ENCODE measurements at places on chromosomes 7 and 10.

DNA sequence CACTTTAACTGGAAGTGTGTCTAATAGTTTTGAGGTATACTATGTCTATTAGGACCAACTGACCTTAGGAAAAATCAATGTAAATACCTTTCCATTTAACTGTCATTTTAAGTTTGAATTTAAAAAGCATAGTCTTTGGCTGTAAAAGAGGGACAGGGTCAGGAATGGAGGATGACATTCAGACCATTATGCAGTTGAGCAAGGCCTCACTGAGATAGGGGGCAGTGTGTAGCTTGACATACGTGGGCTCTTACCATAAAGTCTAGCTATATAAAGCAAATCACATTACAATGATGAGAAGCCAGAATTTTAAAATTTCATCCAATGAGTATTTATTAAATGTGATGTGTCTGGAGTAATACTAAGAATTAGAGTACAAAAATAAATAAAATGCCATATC, 17.9 kb downstream of the PALS2 start:
- DNase-seq, result no peak

DNA sequence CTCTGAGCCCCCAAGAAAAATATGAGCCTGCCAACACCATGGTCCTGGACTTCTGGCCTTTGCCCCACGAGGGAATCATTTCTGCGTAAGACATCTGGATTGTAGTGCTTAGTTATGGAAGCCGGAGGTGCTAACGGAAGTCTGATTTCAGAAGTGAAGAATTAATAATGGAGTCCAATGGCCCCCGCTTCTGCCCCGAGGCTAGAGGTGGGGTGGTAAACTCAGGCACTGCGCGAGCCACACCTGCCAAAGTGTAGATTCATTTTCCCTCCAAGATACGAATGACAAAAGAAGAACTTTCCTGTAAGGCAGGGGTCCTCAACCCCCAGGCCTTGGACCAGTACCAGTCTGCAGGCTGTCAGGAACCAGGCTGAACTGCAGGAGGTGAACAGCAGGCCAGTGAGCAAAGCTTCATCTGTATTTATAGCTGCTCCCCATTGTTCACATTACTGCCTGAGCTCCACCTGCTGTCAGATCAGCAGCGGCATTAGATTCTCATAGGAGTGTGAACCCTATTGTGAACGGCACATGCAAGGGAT, 22.3 kb downstream of the CNPY1 start:
- DNase-seq, result no peak

- no peak for DNase-seq
Measured at GRCh38 chr7:98372993-98373392, 27.9 kb downstream of the BAIAP2L1 start.

DNA sequence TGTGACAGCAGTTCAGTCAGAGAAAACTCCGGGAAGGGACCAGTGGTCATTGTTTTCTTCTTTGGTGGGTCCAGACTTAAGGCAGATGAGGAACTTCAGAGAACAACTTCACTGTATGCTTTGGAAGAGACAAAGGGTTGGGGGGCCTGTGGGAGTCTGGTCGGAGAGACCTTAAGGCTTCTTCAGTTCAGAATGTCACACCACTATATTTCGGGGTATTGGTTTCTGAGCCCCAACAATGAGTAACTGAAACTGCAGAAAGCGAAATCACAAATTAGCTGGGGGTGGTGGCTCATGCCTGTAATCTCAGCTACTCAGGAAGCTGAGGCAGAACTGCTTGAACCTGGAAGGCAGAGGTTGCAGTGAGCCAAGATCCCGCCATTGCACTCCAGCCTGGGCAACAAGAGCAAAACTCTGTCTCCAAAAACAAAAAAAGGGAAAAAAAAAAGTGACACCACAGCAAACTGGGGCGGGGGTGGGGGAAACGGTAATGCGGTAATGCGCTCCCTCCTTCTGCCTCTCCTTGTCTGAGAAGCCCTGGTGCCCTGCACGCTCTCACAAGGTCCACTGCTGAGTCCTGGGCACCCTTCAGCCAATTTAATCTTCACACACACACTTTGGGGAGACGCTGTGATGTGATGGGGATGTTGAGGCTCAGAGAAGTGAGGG, 2.2 kb upstream of the ADIRF start:
- DNase-seq, result no peak

GRCh38 chr10:124224331-124225028, 131.1 kb upstream of the CHST15 start:
- no peak for DNase-seq

- no peak for DNase-seq
Measured at GRCh38 chr10:88899886-88900285, 19.8 kb downstream of the STAMBPL1 start.

DNA sequence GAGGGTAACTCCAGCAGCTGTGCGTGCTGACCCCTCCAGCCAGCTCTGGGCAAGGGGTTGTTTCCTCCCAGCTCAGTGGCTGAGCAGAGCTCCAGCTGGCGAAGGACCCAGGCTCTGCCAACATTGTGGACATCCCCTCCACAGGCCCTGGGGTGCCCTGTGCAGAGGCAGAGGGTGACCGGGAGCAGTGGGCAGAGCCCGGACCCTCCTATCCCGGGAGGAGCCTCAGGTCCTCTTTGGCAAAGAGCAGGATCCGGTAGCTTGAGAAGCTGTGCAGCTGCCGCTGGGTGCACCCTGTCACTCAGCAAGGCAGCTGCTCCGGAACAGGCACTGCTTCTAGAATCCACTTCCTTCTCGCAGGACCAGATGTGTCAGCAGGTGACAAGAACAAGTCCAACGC, 175.9 kb downstream of the EBF3 start:
- DNase-seq, result no peak

GRCh38 chr7:95723583-95724180, 48.7 kb upstream of the DYNC1I1 start:
- DNase-seq, result no peak

- DNase-seq, result no peak
Measured at GRCh38 chr10:16986082-16986405, 143.6 kb downstream of the CUBN start.

GRCh38 chr7:83486536-83486935, 162.4 kb downstream of the SEMA3E start:
- DNase-seq, result no peak

- no peak for DNase-seq
Measured at GRCh38 chr7:1533547-1534329, 3.2 kb downstream of the MAFK start.

- DNase-seq, result no peak
Measured at GRCh38 chr7:32289651-32290414, 200.3 kb downstream of the LSM5 start.

- no peak for DNase-seq
Measured at GRCh38 chr10:78742406-78742729, 326.4 kb upstream of the ZMIZ1 start.

GRCh38 chr7:132158841-132159240, 417.4 kb downstream of the PLXNA4 start:
- DNase-seq, result no peak

DNA sequence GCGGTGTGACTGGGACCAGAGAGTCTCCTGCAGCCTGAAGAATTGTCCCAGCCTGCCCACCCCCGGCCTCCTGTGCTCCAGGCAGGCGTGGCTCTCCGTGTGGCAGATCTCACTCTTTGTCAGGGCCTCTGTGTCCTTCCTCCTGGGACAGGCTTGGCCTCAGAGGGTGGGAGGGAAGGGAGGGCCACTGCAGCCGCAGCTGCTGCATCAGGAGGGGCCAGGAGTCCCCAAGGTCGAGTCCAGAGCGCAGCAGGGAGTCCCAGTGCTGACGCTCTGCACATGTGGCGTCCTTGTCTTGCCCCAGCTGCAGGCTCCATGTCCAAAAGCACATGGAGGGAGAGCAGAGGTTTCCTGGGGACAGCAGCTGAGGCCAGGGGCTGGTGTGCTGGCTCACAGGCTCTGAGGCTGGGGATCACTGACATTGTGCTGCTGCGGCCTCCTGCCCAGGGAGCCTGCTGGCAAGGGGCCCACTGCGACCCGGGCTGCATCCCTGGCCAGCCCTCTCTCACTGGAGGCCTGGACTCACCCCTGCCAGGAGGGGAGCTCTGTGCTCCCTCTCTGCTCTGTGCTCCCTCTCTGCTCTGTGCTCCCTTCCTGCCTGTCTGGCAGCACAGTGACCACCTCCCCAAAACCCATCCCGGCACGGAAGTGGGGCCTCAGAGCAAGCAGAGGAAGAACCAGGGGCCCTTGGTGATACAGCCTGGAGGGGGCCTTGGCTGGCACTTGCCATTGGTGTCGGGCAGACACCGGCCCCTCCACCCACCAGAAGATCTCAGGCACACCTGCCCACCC, 114.6 kb upstream of the RET start:
- no peak for DNase-seq

- DNase-seq, result no peak
Measured at GRCh38 chr7:152847386-152847908, 87.9 kb downstream of the ACTR3B start.

DNA sequence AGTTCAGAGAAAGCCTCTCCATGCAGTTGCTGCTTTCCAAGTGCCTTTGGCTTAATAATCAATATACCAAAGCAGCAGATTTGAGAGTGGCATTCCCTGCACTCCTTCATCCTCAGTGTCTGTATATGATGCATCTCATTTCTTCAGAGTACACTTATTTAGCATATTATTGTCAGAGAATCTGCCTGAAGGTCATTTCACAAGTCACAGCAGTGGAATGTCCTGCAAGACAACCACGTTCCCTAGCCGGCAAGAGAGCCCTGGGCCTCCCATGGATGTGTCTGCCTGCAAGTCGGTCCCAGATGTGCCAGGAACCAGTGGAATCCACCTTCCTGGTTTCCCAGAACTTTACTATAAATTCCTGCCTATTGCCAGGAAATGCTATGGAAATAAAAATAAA, 289.4 kb upstream of the IGFBP3 start:
- DNase-seq, result no peak

- DNase-seq, result no peak
Measured at GRCh38 chr7:4162884-4163564, 519.1 kb upstream of the FOXK1 start.

- no peak for DNase-seq
Measured at GRCh38 chr7:3888096-3888495, 587.0 kb downstream of the SDK1 start.

- no peak for DNase-seq
Measured at GRCh38 chr10:127984945-127985344, 78.0 kb downstream of the PTPRE start.

DNA sequence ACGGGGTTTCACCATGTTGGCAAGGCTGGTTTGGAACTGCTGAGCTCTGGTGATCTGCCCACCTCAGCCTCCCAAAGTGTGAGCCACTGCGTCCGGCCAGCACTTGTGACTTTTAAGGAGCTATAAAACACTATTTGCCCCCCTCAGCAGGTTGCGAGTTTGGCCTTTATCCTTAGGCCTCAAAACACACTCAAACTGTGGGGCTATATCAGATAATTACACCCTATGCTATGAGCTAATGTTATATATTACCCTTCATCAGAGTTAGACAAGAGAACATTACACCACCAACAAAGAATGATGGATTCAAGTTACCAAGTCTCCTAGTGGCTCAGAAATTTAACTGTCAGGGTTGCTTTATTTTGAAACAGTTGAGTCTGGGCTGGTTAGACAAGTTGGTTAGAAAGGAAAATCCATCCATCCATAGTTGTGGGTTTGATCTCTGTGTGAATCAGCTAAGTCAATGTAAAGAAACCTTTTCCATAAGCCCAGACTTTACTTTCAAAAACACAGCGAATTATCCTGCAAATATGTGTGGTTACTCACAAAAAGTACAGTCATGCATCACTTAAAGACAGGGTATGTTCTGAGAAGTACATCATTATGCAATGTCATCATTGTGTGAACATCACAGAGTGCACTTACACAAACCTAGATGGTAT, 115.8 kb downstream of the SEMA3D start:
- DNase-seq, result no peak

GRCh38 chr7:134900166-134900982, 85.9 kb upstream of the AGBL3 start:
- DNase-seq, result no peak

- no peak for DNase-seq
Measured at GRCh38 chr7:116633131-116633988, 38.6 kb upstream of the MET start.

- DNase-seq, result no peak
Measured at GRCh38 chr7:39430909-39431641, 135.1 kb upstream of the YAE1 start.

- DNase-seq, result no peak
Measured at GRCh38 chr7:12637819-12638592, 49.4 kb upstream of the ARL4A start.

- DNase-seq, result no peak
Measured at GRCh38 chr10:124722798-124723783, 21.1 kb downstream of the FAM53B start.

GRCh38 chr10:51800121-51800520, 100.7 kb upstream of the CSTF2T start:
- DNase-seq, result no peak

DNA sequence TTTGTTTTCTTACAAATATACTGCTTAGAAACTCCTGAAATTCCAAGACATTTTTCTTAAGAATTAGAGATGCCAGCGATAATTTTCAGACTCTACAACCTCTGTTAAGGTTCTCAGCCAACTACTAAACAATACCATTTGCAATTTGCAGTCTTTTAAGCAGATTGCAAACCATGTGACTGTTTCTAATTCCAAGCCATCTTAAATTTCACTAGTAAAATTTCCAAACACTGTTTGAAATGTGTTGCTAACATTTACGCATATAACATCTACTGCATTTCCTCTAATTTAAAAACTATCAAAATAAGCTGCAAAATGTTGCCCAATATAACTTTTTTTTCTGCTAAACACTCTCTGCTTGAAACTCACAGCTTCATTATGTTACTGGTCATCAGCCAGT, 56.0 kb upstream of the MACROH2A2 start:
- DNase-seq, result no peak

- no peak for DNase-seq
Measured at GRCh38 chr10:113625461-113626186, 38.2 kb downstream of the NRAP start.

GRCh38 chr7:80772347-80772993, 134.0 kb downstream of the CD36 start:
- no peak for DNase-seq

- DNase-seq, result no peak
Measured at GRCh38 chr10:91642831-91643692, 10.2 kb upstream of the PPP1R3C start.

- no peak for DNase-seq
Measured at GRCh38 chr7:155529346-155529745, 17.0 kb downstream of the CNPY1 start.

All from T-helper 22 cell (primary cell).